Stimulated activated CD8-positive, alpha-beta memory T cell treated with anti-CD3 and anti-CD28 coated beads, Interleukin-15, amount 100 ng/mL, for 4 hours (primary cell): ENCODE measurements at places on chromosomes 2 and 18.
A peak's percentile ranks its signal among the peaks of the same experiment; 100 is the strongest.

GRCh38 chr2:219356834-219357233, 24.3 kb upstream of the RESP18 start:
- DNase-seq, result no peak

DNA sequence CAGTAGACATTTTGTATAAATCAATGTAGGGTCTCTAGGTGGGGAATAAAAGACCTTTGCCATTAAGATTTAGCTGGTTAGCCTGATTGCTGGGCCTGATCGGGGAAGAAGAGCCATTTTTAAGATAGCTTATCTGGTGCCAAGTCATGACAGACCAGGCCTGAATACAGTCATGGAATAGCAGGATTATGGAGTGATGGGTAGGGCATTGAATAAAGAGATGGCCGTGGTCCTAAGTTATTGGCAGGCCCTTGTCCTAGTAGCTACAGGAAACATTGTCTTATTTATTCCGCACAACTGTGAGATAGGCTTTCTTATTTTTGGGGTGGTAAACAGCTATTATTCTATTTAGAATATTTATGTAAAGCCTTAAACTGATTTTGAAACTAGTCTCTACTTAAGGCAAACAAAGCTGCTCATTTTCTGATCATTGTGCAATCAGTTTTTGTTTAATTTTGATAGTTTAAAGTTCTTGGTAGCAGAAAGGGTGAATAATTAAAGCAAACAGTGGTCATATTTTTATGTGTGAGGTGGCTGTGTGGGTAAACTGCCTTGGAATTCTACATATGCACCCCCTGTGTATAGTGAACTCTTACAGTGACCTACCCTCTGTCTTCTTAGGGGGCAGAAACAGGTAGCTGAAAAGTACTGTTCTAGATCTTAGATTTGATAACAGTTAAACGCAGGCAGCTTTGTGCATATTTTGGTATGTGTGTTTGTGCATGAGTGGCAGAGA, 22.6 kb downstream of the ZNF236 start:
- no peak for DNase-seq

DNA sequence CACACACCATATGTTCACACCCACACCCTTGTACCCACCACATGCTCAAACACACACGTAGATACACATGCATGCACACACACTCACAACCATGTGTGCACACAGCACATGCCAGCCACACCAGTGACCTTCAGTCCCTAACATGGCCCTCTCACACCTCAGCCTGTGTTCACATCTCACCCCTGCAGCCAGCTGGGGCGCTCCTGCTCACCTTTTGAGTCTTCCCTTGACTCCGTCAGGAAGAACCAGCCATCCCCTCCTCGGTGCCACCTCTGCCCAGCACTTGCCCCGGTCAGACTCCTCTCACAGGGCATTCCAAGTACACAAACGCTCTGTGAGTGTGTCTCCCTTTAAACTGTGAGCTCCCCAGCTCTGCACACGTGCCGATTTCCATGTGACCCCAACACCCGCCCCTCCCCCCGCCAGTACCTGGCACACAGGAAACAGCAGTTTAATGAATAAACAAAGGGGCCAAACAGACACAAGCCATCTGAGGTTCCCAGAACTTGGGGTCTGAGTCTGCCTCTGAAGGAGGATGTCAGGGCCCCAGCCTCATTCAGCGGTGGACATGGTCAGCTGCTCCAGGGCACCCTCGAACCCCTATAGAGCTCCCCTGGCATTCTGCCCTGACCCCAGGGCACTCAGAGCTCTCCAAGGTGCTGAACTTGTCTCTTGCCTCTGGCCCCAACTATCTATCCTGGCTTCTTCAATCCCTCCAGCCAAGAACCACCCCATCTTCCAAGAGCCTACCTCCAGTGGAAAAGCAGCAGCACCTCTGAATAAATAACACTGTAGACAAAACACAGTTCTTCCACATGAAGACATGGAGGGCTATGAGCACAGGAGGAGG, 252.9 kb downstream of the ATAD2B start:
- DNase-seq, result no peak

GRCh38 chr18:10128921-10129501, 215.2 kb downstream of the VAPA start:
- no peak for DNase-seq

DNA sequence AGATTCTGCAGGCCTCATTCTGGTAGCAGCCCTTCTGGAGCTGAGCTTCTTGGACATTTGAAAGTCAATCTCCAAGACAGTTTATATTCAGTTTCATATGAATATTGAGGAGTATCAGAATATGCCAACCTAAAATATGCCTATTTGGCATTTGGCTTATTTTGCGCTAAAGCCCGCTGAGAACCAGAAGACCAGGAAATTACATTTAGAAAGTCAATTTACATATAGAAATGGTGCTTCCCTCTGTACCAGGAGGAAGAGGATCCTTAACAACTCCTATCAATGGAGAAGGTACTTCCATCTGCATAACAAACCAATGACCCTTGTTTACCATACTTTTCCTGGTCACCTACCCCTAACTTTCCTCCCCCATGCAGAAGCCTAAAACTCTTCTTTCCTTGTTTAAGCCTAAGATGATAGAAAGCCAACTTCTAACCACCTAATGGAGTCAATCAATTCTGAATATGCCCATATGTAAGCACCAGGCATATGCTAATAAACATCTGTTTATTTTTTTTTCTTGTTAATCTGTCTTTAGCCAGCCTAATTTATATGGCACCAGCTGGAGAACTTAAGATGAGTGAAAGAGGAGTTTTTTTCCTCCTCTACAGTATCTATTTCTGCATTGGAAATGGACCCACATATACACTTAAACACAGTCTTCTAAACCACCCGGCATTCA, 57.0 kb upstream of the DYNC1I2 start:
- no peak for DNase-seq

- DNase-seq, result no peak
Observed at GRCh38 chr2:167803449-167803988, 443.9 kb downstream of the STK39 start.

- no peak for DNase-seq
Observed at GRCh38 chr18:10017043-10017442, 103.2 kb downstream of the VAPA start.

DNA sequence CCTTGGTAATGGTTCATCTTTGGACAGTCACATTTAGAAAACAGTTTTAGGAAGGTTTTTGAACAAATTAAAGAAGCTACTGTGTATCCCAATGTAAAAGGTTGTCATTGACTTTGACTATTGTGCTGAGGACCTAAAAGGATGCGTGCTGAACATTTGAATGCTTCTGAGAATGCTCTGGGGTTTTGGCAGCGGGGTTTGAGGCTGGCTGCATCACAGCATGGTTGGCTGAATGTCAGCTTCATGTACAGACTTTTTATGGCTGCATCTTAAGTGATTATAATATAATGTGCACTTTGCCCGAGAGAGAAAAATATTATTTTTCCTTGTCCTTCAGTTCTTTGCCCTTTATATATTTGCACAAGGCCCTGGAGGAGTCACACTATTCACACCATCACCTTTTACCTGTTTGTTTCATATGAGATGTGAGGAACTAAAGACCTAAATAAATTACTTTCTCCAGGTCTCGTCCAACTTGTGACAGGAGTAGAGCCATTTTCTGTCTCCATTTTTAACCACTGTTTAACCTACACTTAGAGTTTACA, 125.9 kb downstream of the CCDC85A start:
- DNase-seq, result no peak

DNA sequence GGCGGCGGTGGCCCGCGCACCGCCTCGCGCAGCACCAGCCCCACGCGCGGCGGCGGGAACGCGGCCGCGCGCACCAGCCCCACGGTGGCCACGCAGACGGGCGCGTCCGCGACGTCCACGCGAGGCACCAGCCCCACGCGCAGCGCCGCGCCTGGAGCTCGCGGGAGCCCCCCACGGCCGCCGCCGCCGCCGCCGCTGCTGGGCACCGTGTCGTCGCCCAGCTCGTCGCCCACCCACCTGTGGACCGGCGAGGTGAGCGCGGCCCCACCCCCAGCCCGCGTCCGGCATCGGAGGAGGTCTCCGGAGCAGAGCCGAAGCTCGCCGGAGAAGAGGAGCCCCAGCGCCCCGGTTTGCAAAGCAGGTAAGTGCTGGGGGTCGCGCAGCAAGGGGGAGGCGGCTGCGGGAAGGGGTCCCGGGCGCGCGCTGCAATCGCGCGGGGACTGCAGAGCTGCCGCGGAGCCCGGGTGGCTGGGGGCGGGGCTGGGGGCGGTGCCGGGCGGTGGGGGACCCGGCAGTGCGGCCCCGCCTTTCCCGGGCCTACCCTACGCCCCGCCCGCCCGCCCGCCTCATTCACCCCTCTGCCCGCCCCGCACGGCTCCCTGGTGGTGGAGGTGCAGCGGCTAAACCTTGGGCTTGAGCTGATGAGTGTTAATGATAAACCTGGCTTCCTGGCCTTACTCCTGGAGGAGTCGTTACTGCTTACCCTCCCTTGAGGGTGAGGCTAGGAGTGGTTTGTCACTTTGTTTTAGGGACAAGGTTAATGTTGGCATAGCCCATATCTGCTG, 851 bp downstream of the FAM117B start:
- DNase-seq, result peak; percentile 67

DNA sequence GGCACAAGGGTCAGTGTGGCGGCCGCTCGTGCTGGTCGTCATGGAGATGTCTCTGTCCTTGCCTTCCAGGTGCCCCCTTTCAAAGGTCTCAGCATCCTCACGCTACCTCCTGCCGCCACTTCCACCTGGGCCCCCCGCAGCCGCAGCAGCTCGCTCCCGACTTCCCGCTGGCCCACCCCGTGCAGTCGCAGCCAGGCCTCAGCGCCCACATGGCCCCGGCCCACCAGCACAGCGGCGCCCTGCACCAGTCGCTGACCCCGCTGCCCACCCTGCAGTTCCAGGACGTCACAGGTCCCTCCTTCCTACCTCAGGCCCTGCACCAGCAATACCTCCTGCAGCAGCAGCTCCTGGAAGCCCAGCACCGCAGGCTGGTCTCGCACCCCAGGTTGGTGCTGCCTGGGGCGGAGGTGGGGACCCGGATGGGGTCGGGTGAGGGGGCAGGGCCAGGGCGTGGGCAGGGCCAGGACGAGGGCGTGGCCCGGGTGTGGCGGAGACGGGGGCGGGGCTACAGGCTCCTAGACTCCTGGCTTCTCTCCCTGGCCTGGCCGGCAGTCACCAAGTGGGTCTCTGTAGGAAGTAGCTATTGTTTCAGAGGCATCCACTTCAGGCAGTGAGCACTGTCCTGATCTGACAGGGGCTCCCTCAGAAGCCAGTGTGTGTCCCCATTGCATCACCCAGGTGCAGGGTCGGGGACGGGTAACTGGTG, 223.7 kb downstream of the LOXHD1 start:
- DNase-seq, result no peak
